ENCODE measurements at places on chromosomes 4 and X. TPM values are rescaled to one million over a fixed set of nuclear protein-coding genes. Genes with fewer than 3 reads are reported as not detected.

MAGIX gene
- 34.0 TPM for polyA plus RNA-seq

NALF2 gene
- 1.9 TPM for polyA plus RNA-seq

TEX13A gene
- polyA plus RNA-seq: not detected

FOXP3 gene
- 0.45 TPM for polyA plus RNA-seq

CTAG1A gene
- polyA plus RNA-seq: not detected

F8 gene
- 15.1 TPM for polyA plus RNA-seq

TLL1 gene
- polyA plus RNA-seq: 0.28 TPM

MUC7 gene
- polyA plus RNA-seq: not detected

LAS1L gene
- 25.4 TPM for polyA plus RNA-seq

PNMA3 gene
- polyA plus RNA-seq: 4.3 TPM

TNIP3 gene
- polyA plus RNA-seq: not detected

PRDM5 gene
- polyA plus RNA-seq: 2.6 TPM

XAGE1A gene
- polyA plus RNA-seq: not detected

FAM149A gene
- 32.4 TPM for polyA plus RNA-seq

CT45A5 gene
- polyA plus RNA-seq: not detected

MAGEA1 gene
- not detected for polyA plus RNA-seq

GLOD5 gene
- 12.6 TPM for polyA plus RNA-seq

ADGRG2 gene
- not detected for polyA plus RNA-seq

SAGE1 gene
- polyA plus RNA-seq: not detected

PLXNB3 gene
- polyA plus RNA-seq: 2.2 TPM

ADGRG4 gene
- polyA plus RNA-seq: not detected

ERCC6L gene
- polyA plus RNA-seq: not detected

DUSP21 gene
- polyA plus RNA-seq: not detected

TRPC3 gene
- polyA plus RNA-seq: 0.17 TPM

KIT gene
- polyA plus RNA-seq: 7.7 TPM

ALB gene
- 172 TPM for polyA plus RNA-seq

ITGB1BP2 gene
- 1.8 TPM for polyA plus RNA-seq

CXCL3 gene
- polyA plus RNA-seq: 0.97 TPM

BMPR1B gene
- polyA plus RNA-seq: 5.5 TPM

LRAT gene
- polyA plus RNA-seq: 0.15 TPM

YTHDC1 gene
- polyA plus RNA-seq: 32.6 TPM

CXCL8 gene
- 1.3 TPM for polyA plus RNA-seq

ATP10D gene
- 10.4 TPM for polyA plus RNA-seq

Measured in kidney (tissue), 22 donors.